Left cardiac atrium (tissue), 4 donors: ENCODE measurements at places on chromosomes 4 and X.
A peak's percentile ranks its signal among the peaks of the same experiment; 100 is the strongest.

- DNase-seq, result no peak
Measured at GRCh38 chr4:124484008-124484407, 228.5 kb downstream of the ANKRD50 start.

GRCh38 chr4:107666134-107666533 is 53.9 kb downstream of the PAPSS1 start:
- no peak for DNase-seq

GRCh38 chr4:110900213-110900769 is 277.4 kb upstream of the PITX2 start:
- no peak for DNase-seq

GRCh38 chr4:10667701-10668326 is 16.8 kb downstream of the CLNK start:
- no peak for DNase-seq

- DNase-seq, result no peak
Measured at GRCh38 chr4:138897811-138898226, 117.8 kb upstream of the NOCT start.

- no peak for DNase-seq
Measured at GRCh38 chr4:142278663-142279062, 567.4 kb downstream of the INPP4B start.

GRCh38 chrX:13101441-13102139 is 57.2 kb upstream of the FAM9C start:
- DNase-seq, result peak; percentile 77

DNA sequence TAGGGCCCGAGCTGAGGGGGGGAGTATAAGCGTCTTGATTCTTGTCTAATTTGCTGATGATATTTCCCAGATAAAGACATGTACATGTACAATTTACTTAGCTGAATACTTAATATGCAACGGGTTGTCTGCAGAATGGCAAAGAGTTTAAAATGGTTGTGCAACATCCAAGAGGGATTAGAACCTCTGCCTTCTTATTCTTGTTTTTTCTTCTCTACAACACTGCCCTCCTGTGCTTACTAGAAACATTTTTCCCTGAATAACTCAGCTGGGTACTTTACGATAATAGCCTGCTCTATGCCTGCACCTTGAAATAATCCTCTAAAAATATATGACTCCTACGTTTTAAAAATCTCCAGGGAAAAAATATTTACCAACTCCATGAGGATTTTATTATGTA is 41.8 kb downstream of the INTS12 start:
- DNase-seq, result no peak
